ENCODE measurements at places on chromosomes 6 and 20. TPM values are rescaled to one million over a fixed set of nuclear protein-coding genes. Genes with fewer than 3 reads are reported as not detected.

ULBP3 gene
- total RNA-seq: 24.2 TPM

NOX3 gene
- not detected for total RNA-seq

REM1 gene
- 31.0 TPM for total RNA-seq

GPX5 gene
- not detected for total RNA-seq

GRCh38 chr20:53939572-53940359, 130.6 kb downstream of the BCAS1 start:
- peak; percentile 77 for DNase-seq
- no peaks in the 10 kb centered on the region for H3K27me3 ChIP-seq
- no peak overlapping the region for H3K4me3 ChIP-seq
- no peaks in the 10 kb centered on the region for H3K4me1 ChIP-seq

DNA sequence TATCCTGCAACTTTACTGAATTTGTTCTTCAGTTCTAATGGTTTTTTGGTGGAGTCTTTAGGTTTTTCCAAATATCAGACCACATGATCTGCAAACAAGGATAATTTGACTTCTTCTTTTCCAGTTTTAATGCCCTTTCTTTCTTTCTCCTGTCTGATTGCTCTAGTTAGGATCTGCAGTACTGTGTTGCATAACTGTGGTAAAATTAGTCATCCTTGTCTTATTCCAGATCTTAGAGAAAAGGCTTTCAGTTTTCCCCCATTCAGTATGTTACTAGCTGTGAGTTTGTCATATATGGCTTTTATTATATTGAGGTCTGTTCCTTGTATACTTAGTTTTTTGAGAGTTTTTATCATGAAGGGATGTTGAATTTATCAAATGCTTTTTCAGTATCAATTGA, 4.3 kb downstream of the MICA start:
- no peaks in the 10 kb centered on the region for H3K27me3 ChIP-seq
- no peak overlapping the region for H3K27ac ChIP-seq

DNA sequence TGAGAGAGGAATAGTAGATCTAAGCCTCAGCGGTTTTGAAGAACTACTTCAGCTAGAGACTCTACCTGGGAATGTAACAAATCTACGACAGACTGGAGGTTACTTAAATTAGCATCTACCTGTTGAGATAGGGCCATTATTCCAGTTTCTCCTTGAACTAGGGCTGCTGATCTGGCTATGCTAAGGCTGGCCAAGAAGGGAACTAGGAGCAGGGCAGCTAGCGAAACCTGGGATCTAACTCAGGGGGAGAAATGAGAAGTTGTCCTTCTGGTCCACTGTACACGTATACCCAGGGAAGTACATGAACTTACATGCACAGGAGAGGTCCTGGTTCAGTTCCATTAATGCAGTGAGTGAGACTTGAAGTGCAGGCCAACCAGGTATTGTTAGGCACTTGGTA, 156.7 kb downstream of the TRIM27 start:
- no peaks in the 10 kb centered on the region for H3K36me3 ChIP-seq
- no peak overlapping the region for H3K4me3 ChIP-seq
- no peaks in the 10 kb centered on the region for H3K4me1 ChIP-seq
- H3K27me3 ChIP-seq: peaks cover 5% of the 10 kb centered on the region
- no peak for DNase-seq

DNA sequence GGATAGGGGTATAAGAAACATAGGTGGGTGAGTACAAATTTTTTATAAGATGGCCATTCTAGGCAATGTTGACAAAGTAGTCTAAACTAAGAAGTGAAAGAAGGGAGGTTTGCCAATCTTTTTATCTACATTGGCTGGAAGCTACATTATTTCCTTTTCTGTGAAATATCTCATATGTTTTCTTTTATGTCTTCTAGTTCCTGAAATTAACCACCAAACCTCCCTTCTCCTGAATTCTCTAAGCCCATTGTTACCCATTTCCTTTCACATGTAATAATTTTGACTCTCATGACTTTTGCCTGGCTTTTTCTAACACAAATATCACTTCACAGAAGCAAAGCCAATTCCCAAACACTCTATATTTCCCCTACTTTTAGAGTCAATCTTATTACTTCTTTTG, 496.2 kb upstream of the JAG1 start:
- peak overlapping the region; percentile 51 for H3K27ac ChIP-seq
- H3K36me3 ChIP-seq: no peaks in the 10 kb centered on the region
- H3K4me1 ChIP-seq: no peaks in the 10 kb centered on the region
- no peak for DNase-seq
- no peak overlapping the region for H3K4me3 ChIP-seq

- no peaks in the 10 kb centered on the region for H3K27me3 ChIP-seq
- no peaks in the 10 kb centered on the region for H3K4me1 ChIP-seq
- no peak overlapping the region for H3K27ac ChIP-seq
Measured at GRCh38 chr6:71454056-71454455, 165.4 kb downstream of the OGFRL1 start.
